ENCODE measurements at places on chromosomes 4 and X. TPM values are rescaled to one million over a fixed set of nuclear protein-coding genes. Genes with fewer than 3 reads are reported as not detected.

PITX2 gene
- total RNA-seq: not detected

ZNF157 gene
- total RNA-seq: not detected

RTL3 gene
- not detected for total RNA-seq

SLITRK4 gene
- 1.5 TPM for total RNA-seq

ABCG2 gene
- total RNA-seq: 1.7 TPM

GRCh38 chrX:23385242-23385641, 50.6 kb downstream of the PTCHD1 start:
- DNase-seq: no peak

- no peak for DNase-seq
Observed at GRCh38 chr4:162645381-162645780, 481.6 kb upstream of the FSTL5 start.

GRCh38 chr4:168059251-168059650, 33.1 kb upstream of the ANXA10 start:
- DNase-seq: no peak

- no peak for DNase-seq
Observed at GRCh38 chr4:126532527-126532926, 1100.2 kb upstream of the INTU start.

- peak; percentile 65 for DNase-seq
Observed at GRCh38 chrX:48786341-48786800, at the start of gene GATA1. Gene GATA1, plus strand, starts transcription at chrX:48786590. Its CDS starts 4,520 bp downstream, at chrX:48791110.

DNA sequence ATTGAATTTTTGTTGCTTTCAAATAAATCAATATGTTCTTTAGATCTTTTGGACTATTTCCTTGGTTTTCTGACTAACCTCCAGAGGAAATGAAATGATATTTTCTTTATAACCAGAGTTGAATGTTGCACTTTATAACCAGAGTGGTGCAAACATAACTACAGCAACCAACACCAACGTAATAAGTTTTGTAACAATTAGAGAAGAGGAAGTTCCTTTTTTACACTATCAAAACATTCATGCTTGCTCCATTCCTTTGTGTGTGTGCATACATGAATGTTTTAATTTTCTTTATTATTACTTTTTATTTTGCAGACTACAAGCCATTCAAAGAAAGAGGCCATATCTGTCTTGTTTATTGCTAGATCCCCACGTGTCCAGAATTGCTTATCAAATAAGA, 193.0 kb upstream of the PPP3CA start:
- no peak for DNase-seq

- DNase-seq: no peak
Observed at GRCh38 chr4:118736900-118737299, 51.7 kb downstream of the METTL14 start.

GRCh38 chrX:110944751-110945675, 149.4 kb upstream of the CHRDL1 start:
- DNase-seq: no peak

DNA sequence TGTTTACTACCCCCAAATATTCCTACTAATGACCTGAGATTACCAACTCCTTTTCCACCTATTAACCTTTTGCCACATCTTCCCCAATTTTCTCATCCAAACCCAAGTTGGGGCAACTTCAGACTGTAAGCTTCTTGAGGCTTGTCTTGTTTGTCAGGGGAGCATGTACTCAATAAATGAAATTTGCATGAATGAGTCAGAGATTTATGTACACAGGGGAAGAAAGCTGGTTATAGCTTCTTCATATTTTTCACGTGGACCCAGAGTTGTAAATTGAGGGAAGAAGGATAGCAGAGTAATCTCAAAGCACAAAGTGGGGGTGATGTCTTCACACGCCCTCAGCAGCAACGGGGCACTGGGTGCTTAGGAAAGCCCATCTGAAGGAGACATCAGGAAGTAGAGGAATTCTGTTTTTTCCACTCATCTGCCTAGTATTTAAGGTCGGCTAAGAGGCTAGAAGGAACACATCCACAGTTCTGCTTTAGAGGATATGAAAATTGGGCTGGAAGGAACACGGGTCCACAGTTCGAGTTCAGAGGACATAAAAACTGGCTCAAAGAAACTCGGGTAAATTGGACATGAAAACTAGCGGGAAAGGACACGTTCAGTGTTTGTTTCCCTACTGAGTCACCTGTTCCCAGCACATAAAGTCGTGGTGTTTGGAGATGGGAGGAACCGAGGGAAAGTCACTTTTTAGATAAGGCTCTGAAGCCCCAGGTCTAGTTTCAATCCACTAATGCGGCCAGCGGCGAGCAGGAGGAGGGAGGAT, 696 bp upstream of the CA5B start:
- no peak for DNase-seq

GRCh38 chr4:145719752-145720624, 40.0 kb downstream of the C4orf51 start:
- DNase-seq: no peak

DNA sequence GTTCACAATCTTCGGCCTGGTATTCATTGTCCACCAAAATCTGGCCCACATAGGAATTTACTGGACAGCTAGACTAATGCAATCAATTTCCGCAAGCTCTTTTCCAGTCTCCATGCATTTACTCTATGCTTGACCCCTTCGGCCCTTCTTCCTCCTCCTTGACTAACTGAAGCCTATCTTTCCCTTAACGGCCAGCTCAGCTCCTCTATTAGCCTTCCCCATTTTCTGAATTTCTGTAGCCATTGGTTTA, 1.2 kb upstream of the PHKA2 start:
- DNase-seq: no peak

All from mesenteric fat pad (tissue), 1 donor.